Activated CD4-positive, alpha-beta T cell treated with anti-CD3 and anti-CD28 coated beads for 4 hours (primary cell): ENCODE measurements at places on chromosomes 6 and 20.

- no peak for DNase-seq
Observed at GRCh38 chr6:51415501-51415900, 596.8 kb downstream of the TFAP2B start.

DNA sequence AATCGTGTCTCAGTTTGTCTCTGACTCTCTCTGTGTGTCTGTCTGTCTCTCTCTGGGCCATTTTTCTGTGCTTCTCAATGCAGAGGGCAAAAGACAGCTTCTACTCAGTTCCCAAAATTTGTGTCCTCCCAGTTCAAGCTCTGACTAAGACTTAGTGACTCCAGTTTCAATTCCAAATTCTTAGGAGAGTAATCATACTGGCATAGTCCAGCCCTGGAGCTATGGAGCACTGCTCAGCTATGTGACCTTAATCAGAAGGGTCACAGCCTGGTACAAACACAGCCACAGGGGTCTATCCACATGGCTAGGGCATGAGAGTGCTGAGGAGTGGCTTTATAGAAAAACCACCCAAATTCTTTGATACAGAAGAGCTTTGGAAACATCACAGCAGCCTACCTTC lies 91.9 kb downstream of the FOXF2 start:
- DNase-seq, result no peak

GRCh38 chr20:45965169-45966002 lies 6.6 kb downstream of the ZNF335 start:
- no peak for DNase-seq

GRCh38 chr20:32354592-32355416 lies 3.3 kb upstream of the ASXL1 start:
- DNase-seq, result no peak

- no peak for DNase-seq
Observed at GRCh38 chr6:15089569-15090144, 156.2 kb upstream of the JARID2 start.

- no peak for DNase-seq
Observed at GRCh38 chr20:39021748-39022147, 59.6 kb downstream of the DHX35 start.

GRCh38 chr6:41576667-41577066 lies 30.5 kb downstream of the FOXP4 start:
- no peak for DNase-seq

DNA sequence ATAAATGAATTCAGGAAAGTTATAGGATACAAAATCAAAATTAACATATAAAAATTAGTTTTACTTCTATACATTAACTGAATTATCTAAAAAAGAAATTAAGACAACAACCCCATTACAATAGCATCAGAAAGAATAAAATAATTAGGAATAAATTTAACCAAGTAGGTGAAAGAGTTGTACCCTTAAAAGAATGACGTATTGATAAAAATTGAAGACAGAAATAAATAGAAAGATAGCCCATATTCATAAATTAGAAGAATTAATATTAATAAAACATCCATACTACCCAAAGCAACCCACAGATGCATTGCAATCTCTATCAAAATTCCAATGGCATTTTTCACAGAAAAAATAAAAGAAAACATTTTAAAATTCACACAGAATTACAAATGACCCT lies 242.8 kb downstream of the MMUT start:
- no peak for DNase-seq

- DNase-seq, result no peak
Observed at GRCh38 chr6:53984163-53984562, 127.1 kb upstream of the MLIP start.
